ENCODE measurements at places on chromosomes 3 and 15. TPM values are rescaled to one million over a fixed set of nuclear protein-coding genes. Genes with fewer than 3 reads are reported as not detected.

Gene PCLAF
- total RNA-seq, result 21.1 TPM

Gene ITPKA
- total RNA-seq, result 2.5 TPM

DNA sequence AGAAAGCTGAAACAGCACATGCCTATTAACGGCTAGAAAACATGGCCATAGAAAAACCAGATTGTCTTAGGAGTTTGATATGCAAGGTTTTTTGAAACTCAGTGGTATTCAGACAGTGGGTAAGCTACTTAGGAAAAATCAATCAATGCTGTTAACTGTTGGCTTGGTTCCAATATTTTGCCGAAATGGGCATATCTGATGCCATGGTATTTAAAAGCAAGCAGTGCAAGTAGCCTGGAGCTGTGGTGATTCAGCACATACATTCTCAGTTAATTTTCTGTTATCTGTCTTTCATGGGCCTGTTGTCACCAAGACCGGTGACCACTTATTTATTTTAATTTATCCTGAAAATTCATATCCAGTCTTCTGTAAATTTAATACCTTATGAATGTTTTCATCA, 17.3 kb upstream of the SUCNR1 start:
- no peak for DNase-seq

GRCh38 chr15:90213122-90213817, 12.1 kb downstream of the SEMA4B start:
- no peak for DNase-seq

DNA sequence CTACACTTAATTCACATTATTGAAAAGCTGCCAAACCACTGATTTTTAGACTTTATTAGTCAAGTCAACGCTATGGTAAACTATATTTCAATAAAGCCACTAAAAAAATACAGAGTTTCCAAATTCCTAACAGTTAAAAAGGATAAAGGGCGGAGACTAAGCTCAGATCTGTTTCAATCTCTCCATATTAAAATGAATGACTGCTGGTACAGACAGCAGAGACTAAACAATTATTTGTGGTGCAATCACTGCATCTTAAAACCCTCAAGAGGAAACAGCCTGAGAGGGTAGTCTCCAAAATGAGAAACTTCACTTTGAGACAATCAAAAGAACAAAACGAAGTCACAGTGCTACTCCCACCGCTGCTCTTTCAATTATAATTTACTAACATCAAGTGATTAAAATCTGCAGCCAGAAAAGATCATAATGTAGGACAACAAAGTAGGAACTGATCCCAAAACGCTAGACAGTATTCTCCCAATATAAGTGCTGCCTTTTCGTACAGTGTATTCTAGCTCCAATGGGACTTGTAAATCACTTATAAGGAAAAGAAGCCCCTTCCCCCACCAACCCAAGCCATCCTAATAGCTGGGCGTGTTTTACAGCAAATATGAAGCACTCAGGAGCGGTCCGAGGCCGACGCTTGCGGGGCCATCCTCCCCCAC, 1.2 kb downstream of the UBP1 start:
- no peak for DNase-seq

- DNase-seq, result peak; percentile 79
Measured at GRCh38 chr15:38564557-38565286, at the start of gene RASGRP1. Gene RASGRP1 (minus strand): TSS chr15:38564814. CDS start chr15:38564628, 186 bp downstream.

- DNase-seq, result no peak
Measured at GRCh38 chr15:59654046-59654445, 3.3 kb downstream of the GTF2A2 start.

GRCh38 chr3:123289391-123290106, 87.8 kb downstream of the SEC22A start:
- DNase-seq, result no peak

GRCh38 chr3:16999161-16999560, 114.4 kb downstream of the PLCL2 start:
- DNase-seq, result no peak

DNA sequence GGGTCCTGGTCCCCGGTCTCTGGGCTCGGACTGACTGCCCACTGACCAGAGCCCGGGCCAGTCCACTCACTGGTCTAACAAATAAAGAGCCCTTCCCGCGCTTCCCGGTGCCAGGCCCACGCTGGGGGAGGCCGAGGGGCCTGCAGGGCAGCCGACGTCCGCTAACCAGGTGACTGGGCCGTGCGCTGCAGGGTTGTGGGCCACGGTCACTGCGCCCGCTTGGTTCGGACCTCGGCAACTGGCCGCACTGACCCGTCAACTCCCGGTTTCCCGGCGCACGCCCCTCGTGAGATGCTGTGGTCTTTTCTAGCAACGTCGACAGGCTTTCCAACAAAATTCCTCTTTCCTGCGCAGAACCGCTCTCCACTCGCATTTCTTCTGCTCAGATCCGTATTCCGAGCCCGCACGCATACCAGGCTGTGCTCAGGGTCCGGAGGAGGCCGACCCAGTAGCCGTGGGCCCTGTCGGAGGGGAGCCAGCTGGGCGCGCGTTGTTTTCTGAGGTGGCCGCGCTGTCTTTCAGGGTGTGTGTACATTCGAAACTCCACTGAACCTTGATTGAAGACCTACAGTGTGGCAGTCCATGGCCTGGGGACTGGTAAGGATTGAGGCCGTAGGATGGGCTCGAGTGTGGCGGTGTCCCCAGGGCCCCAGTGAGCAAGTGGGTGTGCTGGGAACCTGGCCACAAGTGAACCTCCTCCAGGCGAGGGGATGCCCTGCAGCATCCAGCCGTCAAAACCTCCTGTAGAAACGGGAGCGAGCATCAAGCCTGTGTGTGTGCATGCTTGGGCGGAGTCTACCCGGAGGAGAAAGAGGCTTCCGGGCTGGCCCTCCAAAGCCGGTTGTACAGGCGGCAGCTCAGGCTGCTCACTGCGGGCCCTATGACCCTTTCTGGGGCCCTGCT, 875 bp upstream of the NT5DC2 start:
- no peak for DNase-seq

- DNase-seq, result no peak
Measured at GRCh38 chr3:27293939-27294338, 75.2 kb downstream of the NEK10 start.

Gene GOLGA8J
- 0.36 TPM for total RNA-seq

Gene CNTN3
- total RNA-seq, result 16.2 TPM

DNA sequence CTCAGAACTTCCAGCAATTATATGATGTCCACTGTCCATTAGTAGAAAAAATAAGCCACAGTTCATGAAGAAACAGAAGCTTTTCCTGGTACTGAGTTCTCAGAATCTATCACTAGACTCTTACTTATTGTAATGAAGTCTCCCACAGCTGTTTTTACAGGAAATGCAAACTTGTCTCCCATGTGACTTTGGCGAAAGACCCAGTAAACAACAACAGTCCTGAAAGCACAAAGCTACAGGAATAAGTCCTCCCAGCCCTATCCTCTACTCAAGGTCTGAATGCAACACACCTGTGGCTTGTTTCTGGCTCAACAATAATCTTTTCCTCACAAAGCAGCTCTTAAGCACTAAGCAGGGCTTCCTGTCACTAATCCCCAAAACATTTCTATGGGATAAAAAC, 55.9 kb downstream of the EOMES start:
- no peak for DNase-seq

GRCh38 chr15:91586560-91586959, 266.9 kb upstream of the SLCO3A1 start:
- no peak for DNase-seq

Gene MGLL
- 11.6 TPM for total RNA-seq

Gene CLK3
- 37.6 TPM for total RNA-seq

Gene SEMA3G
- 3.3 TPM for total RNA-seq

GRCh38 chr15:28993051-28993719, 107.4 kb downstream of the APBA2 start:
- no peak for DNase-seq

- no peak for DNase-seq
Measured at GRCh38 chr3:172029425-172030098, 9.8 kb upstream of the FNDC3B start.

DNA sequence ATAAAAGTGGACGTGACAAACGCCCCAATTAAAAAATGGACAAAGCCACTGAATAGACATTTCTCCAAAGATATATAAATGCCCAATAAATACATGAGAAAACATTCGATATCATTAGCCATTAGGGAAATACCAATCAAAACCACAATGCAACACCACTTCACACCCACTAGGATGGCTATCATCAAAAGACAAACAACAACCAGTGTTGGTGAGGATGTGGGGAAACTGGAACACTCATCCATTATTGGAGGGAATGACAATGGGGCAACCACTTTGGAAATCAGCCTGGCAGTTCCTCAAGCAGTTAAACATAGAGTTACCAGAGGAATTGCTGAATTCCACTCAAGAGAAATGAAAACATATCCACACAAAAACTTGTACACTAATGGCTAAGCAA, 32.4 kb upstream of the FGD5 start:
- DNase-seq, result no peak

GRCh38 chr15:58510715-58511598, 79.2 kb downstream of the LIPC start:
- DNase-seq, result no peak

GRCh38 chr3:8622873-8623691, 21.5 kb downstream of the SSUH2 start:
- peak; percentile 49 for DNase-seq

- DNase-seq, result no peak
Measured at GRCh38 chr3:152706991-152707713, 127.8 kb upstream of the P2RY1 start.

DNA sequence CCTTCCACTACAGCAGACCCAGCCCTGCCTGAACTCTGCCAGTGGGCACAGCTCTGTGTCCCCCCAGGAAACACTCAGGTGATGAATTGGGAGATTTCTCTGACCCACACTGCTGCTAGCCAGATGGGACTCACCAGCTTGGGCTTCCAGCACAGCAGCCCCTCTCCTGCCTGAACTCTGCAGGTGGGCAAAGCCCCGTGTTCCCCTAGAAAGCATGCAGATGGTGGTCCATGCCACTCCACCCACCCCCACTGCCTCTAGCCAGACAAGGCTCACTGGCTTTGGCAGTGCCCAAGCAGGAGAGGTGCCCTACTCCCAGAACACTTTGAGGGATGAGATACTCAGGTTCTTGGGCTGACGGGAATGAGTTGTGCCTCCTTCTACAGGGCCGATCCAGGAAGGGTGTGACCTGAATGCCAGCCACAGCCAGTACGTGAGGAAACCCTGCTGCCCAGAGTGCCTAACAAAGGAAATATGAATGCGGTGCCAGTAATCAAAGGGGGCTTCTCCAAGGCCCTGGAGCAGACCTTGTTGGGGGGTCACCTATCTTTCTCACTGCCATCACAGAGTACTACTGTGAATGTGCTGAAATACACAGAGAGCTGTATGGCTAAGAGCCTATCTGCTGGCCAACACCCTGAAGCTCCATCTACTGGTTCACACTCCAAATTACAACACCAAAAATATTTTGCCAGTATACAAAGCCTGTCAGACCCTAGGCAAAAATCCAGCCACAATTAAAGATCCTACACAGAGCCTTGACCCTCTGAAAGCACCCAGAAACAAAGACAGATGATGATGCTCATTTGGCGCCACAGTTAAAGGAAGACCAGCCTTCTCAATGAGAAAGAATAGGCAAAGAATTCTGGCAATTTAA, 61.9 kb downstream of the BTLA start:
- DNase-seq, result no peak

GRCh38 chr3:30501526-30501925, 104.9 kb upstream of the TGFBR2 start:
- DNase-seq, result no peak

- DNase-seq, result peak; percentile 47
Measured at GRCh38 chr15:47473832-47474231, 243.5 kb upstream of the SEMA6D start.

All from cerebellum (tissue), 4 donors.